Spinal cord (tissue), 10 donors: ENCODE measurements at places on chromosomes 7 and 10. TPM values are rescaled to one million over a fixed set of nuclear protein-coding genes. Genes with fewer than 3 reads are reported as not detected.

Gene ZNF804B
- total RNA-seq, result 5.5 TPM

Gene FGFR2
- total RNA-seq, result 80.7 TPM

Gene TMEM270
- not detected for total RNA-seq

Gene PALD1
- total RNA-seq, result 26.3 TPM

Gene CRYGN
- 1.4 TPM for total RNA-seq

Gene FGFBP3
- total RNA-seq, result 17.5 TPM

Gene RARRES2
- total RNA-seq, result 234 TPM

Gene FAM237B
- not detected for total RNA-seq

Gene AKR1C4
- total RNA-seq, result not detected

Gene TBL2
- 50.3 TPM for total RNA-seq

Gene MYH16
- total RNA-seq, result not detected

Gene PAX4
- not detected for total RNA-seq

Gene CDHR3
- 13.6 TPM for total RNA-seq

Gene TMEM106B
- 120 TPM for total RNA-seq

Gene C10orf95
- total RNA-seq, result not detected
